Muscle of leg (tissue), 16 donors: ENCODE measurements at places on chromosomes 2 and 18. TPM values are rescaled to one million over a fixed set of nuclear protein-coding genes. Genes with fewer than 3 reads are reported as not detected.

DNA sequence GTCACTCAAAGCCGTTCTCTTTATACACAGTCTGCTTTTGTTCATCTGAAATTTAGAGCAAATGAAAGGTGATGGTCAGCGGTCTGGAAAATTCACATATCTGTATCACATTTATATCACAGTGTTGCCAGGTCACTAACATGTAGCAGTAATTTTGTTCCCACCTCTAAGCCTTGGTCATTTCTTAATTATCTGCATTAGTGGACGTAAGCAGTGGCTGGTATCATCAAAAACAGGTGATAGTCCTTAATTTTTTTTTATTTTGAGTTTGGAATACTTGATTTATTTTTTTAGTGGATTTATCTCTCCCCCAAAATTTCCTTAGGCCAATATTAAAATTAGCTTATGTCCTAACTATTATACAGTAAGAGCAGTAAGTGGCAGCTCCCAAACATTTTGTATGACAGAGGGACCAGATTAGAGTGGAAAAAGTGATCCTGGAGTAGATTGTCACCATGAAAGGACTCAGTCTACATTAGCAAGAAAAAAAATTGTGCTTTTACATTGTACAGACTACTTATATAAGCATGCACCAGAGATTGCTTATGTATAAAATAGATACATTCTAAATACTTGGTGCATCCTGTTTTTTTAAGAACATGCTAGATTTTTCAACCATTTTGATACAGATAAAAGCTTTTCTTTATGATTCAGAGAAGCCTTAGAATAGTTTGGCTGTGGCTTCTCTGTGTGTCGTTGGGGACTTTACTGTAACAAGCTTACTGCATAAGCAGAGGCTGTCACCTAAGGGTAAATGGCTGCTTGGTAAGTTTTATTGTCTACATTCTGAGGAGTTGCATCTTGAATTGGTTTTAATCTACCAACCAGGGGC, 65.0 kb downstream of the MAPRE2 start:
- no peak for DNase-seq

DNA sequence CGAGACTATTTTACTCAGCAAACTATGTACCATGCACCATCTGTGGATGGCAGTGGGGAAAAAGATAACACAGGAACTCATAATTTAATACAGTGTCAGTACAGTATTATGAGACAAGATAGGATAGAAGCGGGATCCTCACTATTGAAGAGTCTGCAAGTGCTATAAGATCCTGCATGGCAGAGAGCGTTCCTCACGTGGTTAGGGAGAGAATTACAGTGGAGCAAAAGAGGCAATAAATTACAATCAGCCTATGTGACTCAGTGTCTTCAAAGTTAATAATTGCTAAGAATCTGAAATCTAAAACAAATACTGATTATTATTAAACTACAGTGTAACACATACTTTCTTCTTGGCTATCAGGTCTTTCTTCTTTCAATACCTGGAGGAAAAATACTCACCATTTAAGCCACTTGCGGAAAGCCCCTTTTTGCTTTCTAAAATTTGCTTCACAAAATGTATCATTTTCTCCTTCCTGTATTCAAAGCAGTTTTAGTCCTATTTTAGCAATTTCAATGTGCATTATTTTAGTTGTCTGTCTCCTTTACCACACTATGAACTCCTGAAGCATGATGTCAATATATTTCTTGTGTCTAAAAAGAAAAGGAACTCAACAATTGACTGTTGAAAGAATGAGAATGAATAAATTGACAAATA, 342.9 kb downstream of the SPAG16 start:
- no peak for DNase-seq

DNA sequence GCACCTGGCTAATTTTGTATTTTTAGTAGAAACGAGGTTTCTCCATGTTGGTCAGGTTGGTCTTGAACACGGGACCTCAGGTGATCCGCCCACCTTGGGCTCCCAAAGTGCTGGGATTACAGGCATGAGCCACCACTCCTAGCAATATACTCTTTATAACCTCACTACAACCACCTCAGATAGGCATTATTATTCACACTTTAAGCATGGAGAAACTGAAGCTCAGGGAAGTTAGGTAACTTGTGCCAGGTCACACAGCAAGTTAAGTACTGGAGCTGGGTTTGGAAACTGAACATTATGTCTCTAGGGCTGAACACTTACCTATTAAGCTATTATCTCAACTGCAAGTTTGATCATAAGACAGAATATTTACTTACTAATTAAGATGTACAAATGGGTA, 42.6 kb upstream of the ACTR2 start:
- DNase-seq = no peak

Gene ASAP2
- 12.1 TPM for total RNA-seq
